ENCODE measurements at places on chromosomes 16 and 17.

- no peak for DNase-seq
Measured at GRCh38 chr17:70298929-70299531, 129.7 kb downstream of the KCNJ2 start.

- DNase-seq, result no peak
Measured at GRCh38 chr17:55436224-55437158, 14.9 kb upstream of the MMD start.

DNA sequence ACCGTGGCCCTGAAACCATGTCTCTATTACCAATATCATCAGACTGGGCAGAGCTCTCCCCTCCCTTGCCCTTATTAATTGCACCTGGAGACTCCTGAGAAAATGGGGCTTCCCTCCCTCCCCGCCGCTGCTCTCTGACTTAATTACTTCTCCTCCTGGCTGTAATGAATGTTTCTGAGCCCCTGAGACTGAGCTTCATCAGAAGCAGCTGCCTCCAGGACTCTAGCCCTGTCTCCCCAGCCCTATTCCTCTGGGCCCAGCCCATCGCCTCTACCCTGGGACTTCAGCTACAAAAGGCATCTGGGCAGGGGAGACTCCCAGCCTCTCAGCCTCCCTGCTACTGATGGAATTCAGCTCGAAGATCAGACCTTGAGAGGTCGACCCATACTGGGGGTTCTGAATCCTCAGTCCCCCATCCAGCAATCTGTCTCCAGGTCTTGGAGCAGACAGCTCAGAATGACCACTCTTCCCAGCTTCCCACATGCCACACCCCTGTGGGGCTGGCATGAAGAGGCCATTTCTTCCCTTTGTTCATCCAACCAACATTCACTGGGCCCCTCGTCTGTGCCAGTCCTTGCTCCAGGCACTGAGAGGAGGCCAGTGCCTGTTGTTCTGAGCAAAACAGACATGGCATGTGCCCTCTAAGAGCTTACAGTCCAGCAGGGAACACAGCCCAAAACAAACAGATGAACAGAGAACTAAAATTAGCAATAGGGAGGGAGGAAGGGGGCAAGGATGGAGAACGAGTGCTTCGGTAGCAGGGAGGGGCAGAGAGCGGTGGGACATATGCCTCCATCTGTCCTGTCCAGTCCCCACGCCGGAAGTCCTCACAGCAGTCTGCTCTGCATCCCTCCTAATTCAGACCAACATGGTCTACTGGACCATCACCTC, 17.0 kb upstream of the NAGS start:
- DNase-seq, result no peak

- DNase-seq, result no peak
Measured at GRCh38 chr16:55562936-55563335, 3.5 kb upstream of the CAPNS2 start.
